ENCODE measurements at places on chromosomes 1 and 21. TPM values are rescaled to one million over a fixed set of nuclear protein-coding genes. Genes with fewer than 3 reads are reported as not detected.

GRCh38 chr1:33516891-33517567, 44.6 kb downstream of the ZSCAN20 start:
- no peak for DNase-seq

Gene MCOLN3
- total RNA-seq = not detected

Gene NBL1
- total RNA-seq = 22.8 TPM

GRCh38 chr21:45168522-45168921, 94.1 kb downstream of the ADARB1 start:
- no peak for DNase-seq

DNA sequence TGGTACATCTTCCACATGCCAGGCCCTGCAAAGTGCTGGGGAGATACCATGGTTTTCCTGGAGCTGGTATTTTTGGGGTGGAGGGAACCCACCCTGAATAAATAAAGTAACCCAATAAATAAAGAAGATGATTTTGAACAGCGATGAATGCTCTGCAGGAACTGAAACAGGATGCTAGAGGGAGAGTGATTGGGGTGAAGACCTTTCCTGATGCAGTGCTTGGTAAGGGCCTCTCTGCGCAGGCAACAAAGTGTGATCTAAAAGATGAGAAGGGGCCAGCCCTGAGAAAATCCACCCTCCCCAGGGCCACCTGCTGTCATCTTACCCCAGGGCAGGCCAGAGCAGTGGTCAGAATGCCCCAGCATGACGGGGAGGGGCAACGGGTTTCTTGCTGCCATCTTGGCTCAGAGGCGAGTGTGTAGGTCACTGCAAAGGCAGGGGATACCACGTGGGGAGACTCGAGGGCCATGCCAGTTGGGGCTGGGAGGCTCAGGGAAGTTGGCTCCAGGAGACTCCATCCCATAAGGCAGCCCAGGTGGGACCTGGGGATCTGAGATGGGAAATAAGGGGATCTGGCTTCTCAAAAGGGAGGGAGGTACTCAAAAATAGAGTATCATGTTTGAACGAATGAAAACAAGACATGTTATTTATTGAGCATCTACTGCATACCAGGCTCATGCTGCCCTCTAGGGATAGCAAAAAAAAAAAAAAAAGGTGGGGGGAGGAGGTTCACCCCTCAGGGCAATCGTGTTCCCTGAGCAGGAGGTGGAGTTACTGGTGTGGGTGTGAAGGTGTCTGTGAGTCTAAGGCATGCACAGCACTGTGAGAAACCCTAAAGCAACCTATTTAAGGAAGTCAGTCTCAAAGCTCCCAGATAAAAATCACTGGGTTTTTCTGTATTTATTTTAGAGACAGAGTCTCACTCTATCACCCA, 2.8 kb downstream of the SRARP start:
- no peak for DNase-seq

DNA sequence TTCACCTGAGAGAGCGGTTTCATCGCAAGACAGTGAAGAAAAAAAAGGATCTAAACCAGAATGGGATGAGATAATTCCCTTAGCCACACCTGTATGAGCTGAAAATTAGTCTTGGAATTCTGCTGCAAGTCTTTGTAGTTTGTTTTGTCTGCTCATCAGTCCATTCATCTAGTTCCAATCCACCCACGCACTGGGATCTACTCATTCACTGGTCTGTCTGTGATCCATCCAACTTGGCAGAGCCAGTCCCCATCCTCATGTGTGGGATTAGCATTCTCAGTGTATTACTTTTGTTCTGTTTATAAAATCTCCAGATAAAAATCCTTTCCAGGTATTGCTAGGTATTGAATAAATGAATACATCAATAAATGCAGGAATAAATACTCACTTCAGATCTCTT, 266.5 kb upstream of the USP24 start:
- no peak for DNase-seq

Gene SELL
- 1.1 TPM for total RNA-seq

Gene ALPL
- total RNA-seq = 2.0 TPM

Gene TRAF3IP3
- total RNA-seq = 0.84 TPM

Data from psoas muscle (tissue), 8 donors.